ENCODE measurements at places on chromosomes 7 and 10.

DNA sequence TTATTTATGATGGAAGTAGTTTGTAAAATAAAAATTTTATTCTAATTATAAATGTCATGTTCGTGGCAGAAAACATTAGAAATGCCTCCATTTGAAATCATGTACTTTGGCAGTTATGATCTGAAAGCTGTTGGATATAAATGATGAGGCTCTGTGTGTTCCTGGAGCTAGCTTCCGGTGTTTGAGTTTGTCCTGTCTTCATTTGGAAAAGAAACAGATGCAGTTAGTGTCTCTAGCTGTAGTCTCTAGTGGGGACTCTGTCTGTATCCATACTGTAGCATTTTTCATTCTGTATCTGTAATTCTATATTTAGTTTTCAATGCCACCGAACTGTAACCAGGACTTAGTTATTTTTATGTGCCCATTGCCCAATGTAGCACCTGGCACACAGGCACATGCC is 197.0 kb upstream of the FZD1 start:
- DNase-seq = no peak

GRCh38 chr7:117682681-117683385 is 190.4 kb downstream of the CTTNBP2 start:
- DNase-seq = no peak

GRCh38 chr10:117778241-117778640 is 235.7 kb downstream of the EMX2 start:
- DNase-seq = no peak

DNA sequence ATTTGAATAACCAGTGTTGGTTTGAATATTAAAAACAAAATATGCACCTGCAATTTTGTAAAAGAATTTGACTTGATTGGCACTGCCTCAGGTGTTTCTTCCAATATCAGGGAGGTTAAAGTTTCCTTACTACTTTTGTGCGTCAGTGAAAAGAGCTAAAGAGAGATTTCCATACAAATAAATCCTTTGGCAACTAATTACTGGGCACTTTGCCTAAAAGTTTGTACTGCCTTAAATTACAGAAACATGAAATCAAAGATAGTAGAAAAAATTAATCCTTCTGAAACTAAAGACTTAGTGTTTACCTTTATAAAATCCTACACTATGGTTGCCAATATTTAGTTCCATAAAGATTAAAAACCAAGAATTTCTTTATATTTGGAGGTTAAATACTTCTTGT is 72.5 kb downstream of the DNAJB9 start:
- no peak for DNase-seq

DNA sequence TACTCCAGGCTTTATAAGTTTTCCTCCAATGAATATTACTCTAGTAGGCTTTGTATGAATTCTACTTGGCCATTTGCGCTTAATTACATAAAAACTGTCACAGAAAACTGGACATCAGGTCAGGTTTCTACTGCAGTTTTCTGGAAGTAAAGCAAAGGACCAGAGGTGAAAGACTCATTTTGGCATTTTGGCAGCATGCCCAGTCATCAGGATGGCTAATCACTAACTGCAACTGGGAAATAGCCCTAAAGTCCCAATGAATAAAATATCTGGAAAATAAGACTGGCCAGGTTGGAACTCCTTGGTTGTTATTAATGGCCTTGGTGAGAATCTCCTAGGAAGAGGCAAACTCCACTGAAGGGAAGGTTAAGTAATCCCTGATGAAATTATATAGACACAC is 75.5 kb downstream of the COPG2 start:
- no peak for DNase-seq

DNA sequence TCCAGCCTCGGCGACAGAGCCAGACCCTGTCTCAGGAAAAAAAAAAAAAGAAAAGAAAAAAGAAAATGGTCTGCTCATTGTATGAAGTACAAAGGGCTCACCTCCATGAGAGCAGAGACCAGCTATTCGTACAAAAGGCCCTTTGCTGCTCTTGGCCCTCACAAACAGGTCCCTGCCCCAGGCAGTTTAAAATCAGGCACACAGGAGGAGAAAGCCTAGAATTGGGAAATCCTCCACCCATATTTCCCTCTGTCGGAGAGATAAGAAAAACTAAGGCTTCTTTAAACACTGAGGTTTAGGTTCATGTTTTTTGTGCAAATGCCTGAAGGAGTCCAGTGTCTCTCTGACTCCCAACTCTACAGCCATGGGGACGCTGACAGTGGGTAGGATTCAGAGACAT is 15.1 kb downstream of the GNA12 start:
- no peak for DNase-seq

DNA sequence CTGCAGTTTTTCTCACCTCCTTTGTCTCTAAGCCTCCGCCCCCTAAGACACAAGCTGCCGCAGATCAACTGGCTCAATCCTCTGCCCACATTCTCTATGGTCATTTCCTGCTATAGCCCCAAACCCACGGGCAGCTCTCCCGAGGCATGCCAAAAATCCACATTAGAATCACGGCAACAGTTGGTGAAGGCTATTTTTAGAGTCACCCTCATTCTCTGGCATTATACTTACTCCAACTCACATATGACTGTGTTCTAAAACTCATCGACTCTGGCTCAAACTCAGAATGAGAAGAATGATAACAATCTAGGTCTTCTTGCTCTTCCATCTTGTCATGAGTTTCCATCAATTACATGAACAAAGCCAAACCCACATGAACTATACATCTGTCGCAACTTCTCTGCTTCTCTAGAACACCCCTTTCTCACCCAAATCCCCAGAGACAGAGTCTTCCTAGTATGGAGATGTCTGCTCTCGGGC is 10.9 kb upstream of the KIAA1549 start:
- DNase-seq = no peak

DNA sequence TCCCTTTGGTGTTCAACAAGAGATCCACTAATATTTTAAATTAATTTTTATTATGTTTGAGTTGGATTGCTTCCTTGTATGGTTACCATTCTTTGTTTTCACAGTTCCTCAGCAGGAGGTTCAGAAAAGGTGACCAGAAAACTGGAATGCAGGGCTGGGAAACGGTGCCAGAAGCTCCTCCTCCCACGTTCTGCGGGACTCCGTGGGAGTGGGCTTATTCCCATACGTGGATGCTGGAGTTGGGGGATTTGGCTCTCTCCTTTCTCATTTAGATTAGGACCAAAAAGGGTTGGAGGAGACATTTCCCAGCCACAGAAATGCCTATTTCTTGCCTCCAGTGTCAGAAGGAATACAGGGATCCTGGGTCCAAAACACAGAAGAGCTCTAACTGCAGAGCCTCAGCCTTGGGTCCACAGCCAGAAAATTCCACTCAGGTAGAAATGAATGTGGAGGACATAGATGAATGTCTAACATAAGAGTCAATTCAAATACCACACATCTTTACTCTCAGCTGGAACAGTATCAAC is 56.0 kb downstream of the SORBS1 start:
- no peak for DNase-seq

DNA sequence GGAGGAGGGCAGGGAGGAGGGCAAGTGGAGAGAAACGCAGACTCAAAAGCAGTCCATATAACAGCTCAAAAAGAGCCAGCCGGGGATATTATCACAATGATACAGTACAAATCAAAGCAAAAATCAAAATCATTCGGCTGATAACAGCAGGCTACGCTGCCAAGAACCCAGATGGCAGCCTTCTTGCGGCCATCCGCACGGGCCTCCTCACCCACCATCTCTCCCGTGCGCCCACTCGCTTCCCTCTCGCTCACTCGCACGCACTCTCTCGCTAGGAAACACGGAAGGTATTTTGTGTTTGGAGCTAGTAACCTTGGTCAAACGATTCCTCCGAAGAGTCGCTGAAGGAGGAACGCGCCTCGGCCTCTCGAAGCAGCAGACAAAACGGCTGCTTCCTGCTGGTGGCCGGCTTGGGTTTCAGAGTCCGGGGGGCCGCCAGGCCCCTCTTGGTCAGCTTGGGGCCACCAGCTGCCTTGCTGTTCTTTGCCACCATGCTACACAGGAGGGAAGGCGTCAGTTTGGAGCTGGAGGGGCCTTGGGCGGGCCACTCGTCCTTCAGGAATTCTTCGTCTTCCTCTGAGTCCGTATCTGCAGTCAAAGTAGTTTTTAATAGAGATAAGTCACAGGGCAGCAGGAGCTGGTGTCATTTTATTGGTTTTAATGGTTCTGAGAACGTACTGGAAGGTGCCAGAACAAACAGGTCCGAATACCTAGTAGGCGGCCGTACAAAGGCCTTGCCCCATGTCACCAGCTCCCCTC is 68.9 kb downstream of the SLC29A4 start:
- DNase-seq = no peak

GRCh38 chr10:121154310-121154709 is 303.1 kb downstream of the WDR11 start:
- no peak for DNase-seq

DNA sequence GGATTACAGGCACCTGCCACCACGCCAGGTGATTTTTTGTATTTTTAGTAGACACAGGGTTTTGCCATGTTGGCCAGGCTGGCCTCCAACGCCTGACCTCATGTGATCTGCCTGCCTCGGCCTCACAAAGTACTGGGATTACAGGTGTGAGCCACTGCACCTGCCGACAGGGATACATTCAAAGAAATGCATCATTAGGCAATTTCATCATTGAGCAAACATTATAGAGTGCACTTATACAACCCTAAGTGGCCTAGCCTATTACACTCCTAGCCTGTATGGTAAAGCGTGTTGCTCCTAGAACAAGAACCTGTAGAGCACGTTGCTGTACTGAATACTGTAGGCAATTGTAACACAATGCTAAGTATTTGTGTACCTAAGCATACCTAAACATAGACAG is 350.3 kb downstream of the GALNT17 start:
- DNase-seq = no peak

DNA sequence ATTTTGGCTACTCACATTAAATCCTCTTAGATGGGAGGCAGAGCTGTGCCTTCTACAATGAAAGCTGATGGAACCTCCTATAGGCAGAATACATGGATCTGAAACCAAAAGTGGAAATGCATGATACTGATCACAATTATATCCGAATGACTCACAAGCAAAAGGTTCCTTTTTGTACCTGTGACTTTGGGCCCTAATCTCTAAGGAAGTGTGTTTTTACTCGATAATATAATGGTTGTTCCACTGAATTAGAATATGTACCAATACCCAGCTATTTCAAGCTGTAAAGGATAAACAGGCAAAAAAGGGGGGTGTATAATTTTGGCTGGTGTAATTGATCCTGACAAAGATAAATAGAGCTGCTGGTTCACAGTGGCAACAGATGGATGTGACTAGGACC is 17.6 kb upstream of the LAMB1 start:
- no peak for DNase-seq

DNA sequence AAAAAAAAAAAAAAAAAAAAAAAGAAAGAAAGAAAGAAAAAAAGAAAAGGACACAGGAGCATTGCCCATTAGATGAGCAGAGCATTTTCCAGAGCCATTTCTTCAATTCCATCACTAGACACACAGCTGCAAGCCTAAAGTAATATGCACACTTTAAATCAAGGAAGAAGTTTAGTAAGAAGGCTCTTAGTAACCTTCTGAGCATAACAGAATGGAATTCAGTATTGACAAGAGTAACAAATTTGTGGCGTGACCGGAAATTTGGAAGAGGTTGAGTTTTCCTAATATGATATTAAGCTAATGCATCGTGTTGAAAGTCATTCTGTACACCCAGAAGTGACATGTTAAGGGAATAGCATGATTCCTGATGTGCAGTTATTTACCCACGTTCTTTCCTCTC is 35.3 kb downstream of the SMURF1 start:
- DNase-seq = no peak

GRCh38 chr7:155109121-155109520 is 39.0 kb downstream of the HTR5A start:
- DNase-seq = no peak

GRCh38 chr7:73936967-73937366 is 76.0 kb downstream of the TMEM270 start:
- no peak for DNase-seq

- no peak for DNase-seq
These were observed 206.3 kb downstream of the FANK1 start for GRCh38 chr10:126102636-126103035.

- DNase-seq = no peak
These were observed 14.1 kb downstream of the STAG3 start for GRCh38 chr7:100191775-100192174.

- DNase-seq = no peak
These were observed 867 bp downstream of the ATP6V0E2 start for GRCh38 chr7:149874644-149875028.

- no peak for DNase-seq
These were observed 263.6 kb downstream of the DOCK4 start for GRCh38 chr7:111942450-111943081.

DNA sequence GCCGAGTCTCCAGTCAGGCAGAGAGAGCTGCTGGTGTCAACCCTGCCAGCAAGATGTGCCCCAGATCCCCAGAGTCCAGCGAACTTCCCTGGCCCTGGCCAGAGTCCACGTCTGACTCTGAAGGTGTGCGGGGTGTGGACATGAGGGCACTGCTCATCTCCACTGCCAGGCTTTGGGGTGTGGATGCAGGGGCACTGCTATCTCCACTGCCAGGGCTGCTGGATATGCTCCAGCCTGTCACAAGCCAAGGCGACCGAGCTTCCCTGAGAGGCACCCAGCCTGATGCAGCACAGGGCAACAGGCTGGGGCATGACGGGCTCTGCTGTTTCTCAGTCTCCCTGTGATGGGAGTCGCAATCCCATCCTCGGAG is 596.8 kb downstream of the PTPRN2 start:
- DNase-seq = no peak

DNA sequence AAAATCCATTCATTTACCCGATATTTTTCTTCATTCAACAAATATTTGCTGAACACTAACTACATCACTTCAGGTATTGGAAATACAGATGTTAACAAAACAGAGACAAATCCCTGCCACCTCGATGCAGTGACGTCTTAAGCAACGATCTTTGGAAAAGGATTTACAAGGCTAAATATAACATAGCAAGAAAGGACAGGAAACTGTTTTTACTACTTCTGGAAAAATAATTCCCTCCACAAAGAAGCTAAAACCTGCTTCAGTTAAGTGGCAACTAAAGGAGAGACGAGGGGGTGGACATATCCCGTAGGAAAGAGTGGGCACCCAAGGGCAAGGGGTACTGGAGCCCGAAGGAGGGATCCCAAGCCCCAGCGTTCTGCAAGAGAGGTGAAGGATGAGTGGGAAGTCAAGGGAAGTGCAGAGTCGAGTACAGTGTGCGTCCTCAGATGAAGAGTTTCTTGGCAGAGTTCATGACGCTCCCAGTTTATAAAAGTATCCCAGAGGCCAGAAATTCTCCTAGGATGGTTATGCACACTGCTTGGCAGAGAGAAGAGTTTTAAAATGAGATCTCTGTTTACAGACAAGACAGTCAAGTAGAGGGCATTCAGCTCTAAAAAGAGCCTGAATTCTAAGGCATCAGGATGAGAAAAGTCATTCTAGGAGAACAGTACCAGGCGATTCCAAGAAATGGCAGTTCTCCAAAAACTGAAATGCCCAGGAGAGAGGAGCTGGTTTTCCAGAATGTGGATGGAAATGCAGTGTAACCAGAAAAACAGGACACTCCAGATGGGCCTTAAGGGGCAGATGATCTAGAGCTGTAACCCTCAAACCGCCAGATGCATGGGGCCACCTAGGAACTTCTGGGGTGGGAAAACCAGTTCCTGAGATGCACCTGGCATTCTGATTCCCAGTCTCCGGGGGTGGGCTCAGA is 97.3 kb downstream of the GRB10 start:
- DNase-seq = no peak

GRCh38 chr10:114458216-114458920 is 54.1 kb upstream of the AFAP1L2 start:
- DNase-seq = no peak
